ENCODE measurements at places on chromosomes 7 and 10.

GRCh38 chr10:79266084-79266483 lies 81.2 kb upstream of the PPIF start:
- no peak for DNase-seq

- DNase-seq = no peak
Observed at GRCh38 chr7:41925946-41926345, 223.1 kb upstream of the INHBA start.

DNA sequence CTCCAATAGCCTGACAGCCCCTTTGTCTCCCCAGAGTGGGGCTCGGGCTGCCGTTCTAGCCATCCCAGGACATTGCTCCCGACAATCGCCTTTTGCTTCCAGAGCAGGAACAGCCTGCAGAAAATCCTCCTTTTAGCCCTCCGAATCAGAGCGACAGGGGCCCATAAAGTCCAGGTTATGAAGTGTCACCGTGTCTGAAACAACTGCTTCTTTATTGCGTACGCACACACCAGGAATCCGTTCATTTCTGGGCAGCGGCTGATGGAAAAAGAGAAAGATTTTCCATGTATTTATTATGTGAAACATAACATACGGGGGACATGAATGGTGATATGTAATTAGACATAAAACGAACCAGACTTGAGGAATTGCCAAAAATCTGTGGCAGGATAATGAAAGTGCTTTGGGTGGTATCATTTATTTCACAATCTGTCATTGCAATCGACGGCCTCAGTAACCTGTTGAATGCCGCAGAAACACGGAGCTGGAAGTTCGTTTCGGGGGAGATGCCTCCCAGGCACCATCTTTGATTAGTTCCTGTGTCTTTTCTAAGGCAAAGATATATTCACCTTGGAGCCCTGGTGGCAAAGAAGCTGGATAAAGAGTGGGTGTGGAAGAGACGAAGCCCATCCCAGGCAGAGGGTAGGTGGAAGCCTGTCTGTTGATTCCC lies 48.1 kb downstream of the FAM241B start:
- no peak for DNase-seq

GRCh38 chr7:64755865-64756264 lies 38.4 kb upstream of the ZNF138 start:
- no peak for DNase-seq

DNA sequence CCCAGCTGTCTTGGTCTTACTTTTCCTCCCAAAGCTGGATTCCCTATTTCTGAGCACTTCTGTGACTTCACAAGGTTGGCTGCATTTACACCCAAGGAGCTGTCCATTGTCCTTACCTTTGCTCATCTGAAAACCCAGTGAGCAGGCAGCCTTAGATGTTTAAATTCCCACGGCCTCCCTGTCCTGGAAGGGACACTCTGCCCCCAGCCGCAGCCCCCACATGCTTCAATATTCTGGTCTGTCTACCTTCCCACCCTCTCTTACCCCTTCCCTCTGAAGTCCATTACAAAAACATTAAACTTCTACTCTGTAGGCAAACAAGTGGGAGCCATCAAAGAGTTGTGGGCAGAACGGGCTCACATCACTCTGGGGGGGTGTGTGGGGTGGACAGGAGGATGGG lies 73.8 kb upstream of the EFCAB10 start:
- no peak for DNase-seq

DNA sequence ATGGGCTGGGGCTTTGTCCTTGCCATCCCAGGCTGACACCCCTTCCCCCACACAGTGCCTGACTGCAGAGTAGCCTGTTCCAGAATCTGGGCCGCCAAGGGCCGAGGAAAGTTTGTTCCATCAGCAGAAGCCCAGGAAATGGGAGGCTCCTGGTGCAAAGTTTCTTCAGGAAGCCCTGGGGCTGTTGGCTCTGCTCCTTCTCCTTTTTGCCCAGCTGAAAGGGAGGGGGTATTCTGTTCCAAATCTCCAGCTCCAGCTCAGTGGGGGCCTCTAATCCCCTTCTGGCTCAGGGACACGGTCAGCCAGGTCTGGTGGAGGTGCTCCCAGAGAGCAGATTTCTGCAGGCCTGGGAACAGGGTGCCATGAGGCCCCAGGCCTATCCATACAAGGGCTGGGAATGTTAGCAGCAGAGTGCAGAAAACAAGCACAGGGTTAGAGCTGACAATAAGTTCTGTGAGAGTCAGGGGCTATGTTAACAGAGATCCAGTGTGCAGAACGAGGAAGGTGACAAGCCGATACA lies 399.5 kb downstream of the RPS24 start:
- DNase-seq = no peak

- DNase-seq = no peak
Observed at GRCh38 chr10:72016608-72017300, 52.6 kb downstream of the CHST3 start.

GRCh38 chr10:22489975-22490374 lies 144.7 kb downstream of the SPAG6 start:
- DNase-seq = no peak

DNA sequence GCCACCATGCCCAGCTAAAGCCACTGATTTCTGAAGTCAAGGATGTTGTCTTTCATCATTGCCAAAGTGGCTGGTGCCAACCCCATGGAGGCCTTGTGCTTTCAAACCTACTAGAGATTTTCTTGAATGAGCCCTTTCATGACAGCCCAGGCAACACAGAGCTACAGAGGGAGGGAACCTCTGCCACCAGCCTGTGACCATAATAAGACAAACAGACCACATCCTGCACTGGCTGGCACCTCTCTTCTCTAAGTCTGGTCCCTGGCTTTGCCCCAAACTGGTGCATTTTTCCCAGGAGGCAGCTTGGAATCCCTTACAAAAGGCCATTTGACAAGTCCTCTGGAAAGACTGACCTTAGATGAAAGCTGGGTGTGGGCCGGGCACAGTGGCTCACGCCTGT lies 348.8 kb downstream of the GALNT17 start:
- no peak for DNase-seq

DNA sequence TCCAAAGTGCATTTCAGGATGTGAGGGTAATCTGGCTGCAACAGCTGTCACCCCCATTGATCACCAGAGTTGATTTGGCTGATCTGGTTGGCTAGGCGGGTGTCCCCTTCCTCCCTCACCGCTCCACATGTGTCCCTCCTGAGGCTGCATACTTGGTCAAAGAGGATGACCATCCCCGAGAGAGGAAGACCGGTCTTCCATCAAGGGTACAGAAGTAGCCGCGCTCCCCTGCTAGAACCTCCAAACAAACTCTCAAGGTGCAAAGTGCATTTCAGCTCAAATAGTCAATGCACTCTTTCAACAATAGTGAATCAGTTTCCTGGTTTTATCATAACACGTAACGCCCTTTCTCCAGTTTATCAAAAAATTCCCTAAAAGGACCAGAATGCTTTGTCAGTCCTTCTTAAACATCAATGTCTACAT lies 44.6 kb downstream of the CARD11 start:
- no peak for DNase-seq

DNA sequence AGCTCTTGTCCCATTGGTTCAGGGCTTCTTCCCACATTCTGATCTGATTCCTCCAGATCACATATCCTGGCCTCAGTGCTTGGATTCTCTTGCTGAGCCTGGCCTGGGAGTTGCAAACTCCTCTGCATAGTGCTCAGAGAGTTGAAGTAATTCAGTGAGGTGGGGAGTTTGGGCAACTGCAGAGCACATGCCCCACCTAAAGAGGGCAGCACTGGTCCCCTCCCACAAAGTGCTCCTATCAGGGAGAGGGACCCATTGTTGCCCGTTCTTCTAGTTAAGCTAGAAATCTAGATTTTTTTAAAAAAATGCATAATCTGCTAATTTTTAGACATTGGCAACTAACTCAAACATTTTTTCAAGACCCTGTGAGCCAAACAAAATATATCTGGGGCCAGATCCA lies 45.1 kb downstream of the CHN2 start:
- no peak for DNase-seq

GRCh38 chr7:28958980-28959347 lies 834 bp upstream of the TRIL start:
- DNase-seq = no peak

GRCh38 chr7:136869001-136869961 lies 829 bp downstream of the CHRM2 start:
- DNase-seq = peak; percentile 20

- peak; percentile 62 for DNase-seq
Observed at GRCh38 chr10:59181668-59182067, 5.2 kb downstream of the PHYHIPL start.

- no peak for DNase-seq
Observed at GRCh38 chr7:1022801-1023465, 21.4 kb upstream of the GPR146 start.

DNA sequence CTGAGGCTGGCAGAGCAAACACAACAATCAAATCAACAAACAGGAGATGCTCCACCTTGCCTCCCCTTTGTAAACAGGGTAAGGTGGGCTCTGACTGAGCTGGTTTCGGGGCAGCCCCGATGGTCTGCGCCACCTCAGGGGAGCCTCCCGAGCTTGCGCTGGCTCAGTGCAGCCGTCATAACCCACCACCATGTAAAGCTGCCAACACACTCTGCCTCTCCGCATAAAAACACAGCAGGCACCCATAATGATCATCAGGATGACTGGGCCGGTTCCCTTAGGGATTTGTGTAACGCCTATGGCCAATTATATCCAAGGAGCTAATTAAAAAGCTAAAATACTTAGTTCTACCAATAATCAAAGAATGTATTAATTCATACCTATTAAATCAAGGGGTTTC lies 124.5 kb downstream of the PRPF18 start:
- DNase-seq = no peak

- no peak for DNase-seq
Observed at GRCh38 chr10:93445097-93445960, 36.8 kb downstream of the MYOF start.

DNA sequence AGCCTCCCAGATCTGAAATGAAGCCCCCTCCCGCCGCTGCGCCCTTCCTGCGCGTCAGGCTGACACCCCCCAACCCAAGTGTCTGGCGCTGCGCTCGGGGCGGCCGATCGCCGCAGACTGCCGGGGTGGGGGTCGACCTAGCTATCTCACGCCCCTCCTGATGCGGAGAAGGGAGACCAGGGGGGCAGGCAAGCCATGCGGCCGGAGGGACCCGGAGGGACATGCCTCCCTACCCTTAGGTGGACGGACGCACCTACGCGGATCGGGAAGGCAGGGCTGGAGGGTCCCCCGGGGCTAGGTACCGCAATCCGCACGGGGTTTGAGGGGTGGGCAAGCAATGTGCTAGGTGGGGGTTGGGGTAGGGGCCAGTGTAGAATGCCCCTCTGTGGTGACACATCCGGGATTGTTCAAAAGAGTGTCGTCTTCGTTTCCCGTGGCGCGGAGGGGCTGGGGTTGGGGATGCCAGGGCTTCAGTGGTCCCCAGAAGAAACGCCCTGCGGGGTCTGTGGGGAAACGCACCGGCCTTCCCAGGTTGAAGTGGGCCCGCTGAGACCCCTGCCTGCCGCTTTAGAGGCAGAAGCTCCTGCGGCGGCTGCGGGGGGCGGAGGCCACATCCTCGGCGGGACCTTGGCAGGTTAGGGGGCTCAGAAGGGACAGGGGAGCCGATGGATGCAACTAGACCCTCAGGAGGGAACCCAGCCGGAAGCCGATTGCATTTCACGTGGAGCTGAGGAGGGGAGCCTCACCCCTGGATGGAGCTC lies 913 bp downstream of the ADCYAP1R1 start:
- no peak for DNase-seq

- no peak for DNase-seq
Observed at GRCh38 chr10:7773845-7774801, 13.7 kb downstream of the KIN start.

DNA sequence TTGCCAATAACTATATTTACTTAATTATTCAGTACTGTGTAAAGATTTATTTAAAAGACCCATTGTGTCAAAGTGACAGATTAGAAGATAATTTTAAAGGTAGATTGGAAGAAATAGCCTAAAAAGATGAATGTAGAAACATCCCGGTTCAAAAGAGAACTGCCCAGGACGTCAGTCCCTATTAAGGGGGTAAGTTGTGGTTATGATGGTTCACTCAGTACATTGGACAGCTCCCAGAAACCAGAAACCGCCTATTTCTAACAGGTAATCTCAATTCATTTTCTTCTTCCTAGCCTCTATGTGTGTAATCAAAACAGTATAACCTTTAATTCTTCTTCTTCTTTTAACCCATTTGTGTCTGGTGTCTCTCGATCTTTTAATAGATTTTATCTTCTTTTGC lies 1.5 kb upstream of the FERD3L start:
- peak; percentile 29 for DNase-seq

DNA sequence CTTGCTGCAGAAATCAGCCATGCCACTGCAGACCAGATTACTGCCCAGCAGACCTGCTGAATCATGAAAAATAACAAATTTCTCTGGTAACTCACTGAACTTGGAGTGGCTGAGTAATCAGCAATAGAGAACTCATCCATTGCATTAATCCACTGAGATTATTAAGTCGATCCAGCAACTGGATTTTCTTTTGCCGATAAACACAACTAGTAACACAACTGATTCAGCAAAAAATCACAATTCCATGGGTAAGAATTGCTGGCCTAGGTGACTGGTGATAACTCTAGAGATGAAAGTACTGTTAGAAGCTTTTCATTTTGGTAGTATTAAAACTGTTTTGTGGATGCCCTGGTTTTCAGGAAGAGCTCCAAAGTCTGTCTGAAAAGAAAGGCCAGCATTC lies 214.5 kb downstream of the ETV1 start:
- DNase-seq = no peak

- no peak for DNase-seq
Observed at GRCh38 chr10:72379062-72379461, 24.3 kb upstream of the DNAJB12 start.

All from GM13976 (cell line).